ELF-1 (cell line): ENCODE measurements at places on chromosomes 16 and 17.

DNA sequence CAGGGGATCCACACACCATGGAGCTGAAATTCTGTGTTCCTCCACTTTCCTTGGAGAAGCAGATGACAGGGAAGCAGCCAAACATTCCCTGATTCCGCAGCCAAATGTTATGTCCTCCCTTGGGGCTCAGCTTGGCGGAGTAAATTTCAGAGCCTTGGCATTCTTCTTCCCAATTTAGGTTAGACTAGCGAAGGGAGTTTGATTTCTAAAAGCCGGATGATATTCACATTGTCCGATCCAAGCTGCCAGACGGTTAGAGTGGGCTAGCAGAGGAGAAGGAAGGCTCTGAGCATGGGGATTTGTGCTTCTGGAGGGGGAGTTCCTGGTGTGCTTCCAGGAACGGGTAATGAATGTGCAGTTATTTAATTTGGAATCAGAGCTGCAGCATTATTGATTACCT lies 380.4 kb upstream of the EEF2KMT start:
- no peak for DNase-seq

DNA sequence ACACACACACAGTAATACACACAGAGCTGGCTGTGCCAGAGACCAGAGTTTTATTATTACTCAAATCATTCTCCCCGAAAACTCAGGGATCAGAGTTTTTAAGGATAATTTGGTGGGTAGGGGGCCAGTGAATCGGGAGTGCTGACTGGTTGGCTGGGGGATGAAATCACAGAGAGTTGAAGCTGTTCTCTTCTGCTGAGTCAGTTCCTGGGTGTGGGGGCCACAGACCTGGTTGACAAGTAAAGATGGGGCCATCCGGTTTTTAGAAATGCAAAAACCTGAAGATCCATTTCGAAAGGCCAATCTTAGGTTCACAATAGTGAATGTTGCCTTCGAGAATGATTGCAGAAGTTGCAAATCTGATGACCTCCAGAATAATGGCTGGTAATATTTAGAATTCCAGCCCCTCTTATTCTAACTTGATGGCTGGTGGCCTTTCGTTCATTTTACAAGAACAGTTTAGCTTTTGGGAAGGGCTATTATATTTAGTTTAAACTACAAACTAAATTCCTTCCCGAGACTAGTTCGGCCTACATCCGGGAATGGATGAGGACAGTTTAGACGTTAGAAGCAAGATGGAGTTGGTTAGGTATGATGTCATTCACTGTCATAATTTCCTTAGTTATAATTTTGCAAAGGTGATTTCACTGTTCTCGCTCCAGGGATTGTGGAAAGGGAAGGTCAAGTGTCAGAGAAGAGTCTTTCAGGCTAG lies 123.2 kb downstream of the KCNJ18 start:
- DNase-seq: no peak

DNA sequence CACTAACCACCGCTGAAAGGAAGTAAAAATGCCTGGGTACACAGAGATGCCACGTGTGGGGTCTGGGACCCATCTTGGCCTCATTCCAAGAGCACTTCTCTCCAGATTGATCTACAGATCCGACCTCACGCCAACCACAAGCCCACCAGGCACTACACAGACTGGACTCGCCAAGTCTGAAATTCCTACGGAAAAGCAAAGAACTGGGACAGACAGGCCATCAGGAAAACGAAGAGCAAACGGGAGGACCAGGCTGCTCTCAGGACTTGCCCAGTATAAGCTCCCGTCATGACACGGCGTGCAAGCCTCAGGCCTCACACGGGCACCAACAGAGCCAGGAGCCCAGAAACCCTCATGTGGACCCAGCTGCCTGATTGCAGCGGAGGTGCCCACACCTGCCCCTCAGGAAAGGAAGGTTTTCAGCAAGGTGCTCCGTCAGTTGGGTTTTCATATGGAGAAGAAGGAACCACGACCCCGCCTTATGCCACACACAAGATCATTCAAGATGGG lies 20.1 kb upstream of the C16orf95 start:
- DNase-seq: no peak

DNA sequence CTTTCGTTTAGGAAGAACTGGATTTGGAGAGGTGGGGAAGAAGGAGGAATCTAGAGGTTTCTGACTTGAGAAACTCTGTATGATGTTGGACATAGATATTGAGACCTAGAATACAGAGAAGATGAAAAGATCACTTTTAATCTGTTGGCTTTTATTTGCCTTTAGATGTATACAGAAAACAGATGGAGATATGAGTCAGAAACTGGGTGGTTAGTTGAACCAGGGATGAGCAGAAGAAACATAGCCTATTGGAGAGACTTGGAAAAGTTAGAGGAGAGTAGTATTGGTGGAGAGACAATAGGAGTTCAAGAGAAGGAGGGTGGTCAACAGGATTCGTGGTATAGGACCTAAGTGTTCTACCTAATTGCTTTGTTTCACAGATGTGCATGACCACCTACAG lies 5.1 kb downstream of the PHAF1 start:
- no peak for DNase-seq

DNA sequence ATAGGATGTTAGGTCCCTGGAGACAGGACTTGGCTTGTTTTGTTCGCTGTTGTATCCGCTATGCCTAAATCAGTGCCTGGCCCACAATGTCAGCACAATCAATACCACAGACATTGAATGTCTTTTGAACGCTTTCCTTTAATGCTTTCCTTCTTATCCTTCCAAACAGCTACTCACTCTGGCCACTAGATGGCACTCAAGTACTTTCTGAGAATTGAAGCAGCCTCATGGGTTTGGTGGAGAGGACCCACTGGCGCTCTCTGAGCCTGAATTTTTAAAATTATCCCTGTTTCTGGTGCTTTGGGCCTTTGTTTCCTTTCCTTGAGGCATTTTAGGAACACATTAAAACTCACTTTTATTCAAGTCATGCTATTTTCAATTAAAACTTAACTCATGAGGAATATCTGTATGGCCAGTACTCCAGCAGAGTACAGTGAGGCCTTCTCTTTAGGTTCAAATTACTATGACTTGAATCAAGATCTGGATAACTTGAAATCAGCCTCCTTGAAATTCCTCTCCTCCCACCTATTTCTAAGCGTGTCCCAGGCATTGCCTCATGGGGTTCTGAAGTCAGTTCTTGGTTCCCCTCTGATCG lies 3.2 kb upstream of the NLRP1 start:
- DNase-seq: peak; percentile 48

- DNase-seq: no peak
These were observed 1.5 kb downstream of the CD2BP2 start for GRCh38 chr16:30353438-30354129.

DNA sequence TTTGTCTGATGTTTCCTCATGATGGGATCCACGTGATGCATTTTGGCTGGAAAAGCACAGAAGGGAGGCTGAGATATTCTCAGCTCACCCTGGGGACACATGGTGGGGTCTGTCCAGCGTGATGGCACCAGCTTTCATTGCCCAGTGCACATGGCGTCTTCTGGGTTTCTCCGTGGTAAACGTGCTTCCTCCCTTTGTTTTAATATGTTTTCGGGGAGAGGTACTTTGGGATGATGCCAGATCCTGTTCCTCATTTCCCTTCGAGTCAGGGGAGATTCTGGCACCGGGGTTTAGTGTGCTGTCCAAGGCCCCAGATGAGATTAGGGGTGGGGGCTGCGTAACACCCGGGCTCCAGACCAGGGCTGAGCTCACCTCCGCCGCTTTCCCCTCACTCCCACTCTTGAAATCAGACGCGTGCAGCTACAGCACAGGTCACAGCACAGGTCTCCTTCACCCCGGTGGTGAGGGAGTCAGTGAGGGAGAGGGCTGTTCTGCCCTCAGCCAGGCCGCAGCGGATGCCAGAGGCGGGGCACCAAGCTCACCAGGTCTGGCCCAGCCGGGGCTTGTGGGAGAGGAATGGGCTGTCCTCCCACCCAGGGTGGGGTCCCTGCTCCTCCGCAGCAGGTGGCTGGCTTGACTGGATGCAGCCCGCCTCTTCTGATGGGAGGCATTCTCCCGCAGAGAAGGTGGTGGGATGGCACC lies 33.9 kb downstream of the COX4I1 start:
- no peak for DNase-seq

DNA sequence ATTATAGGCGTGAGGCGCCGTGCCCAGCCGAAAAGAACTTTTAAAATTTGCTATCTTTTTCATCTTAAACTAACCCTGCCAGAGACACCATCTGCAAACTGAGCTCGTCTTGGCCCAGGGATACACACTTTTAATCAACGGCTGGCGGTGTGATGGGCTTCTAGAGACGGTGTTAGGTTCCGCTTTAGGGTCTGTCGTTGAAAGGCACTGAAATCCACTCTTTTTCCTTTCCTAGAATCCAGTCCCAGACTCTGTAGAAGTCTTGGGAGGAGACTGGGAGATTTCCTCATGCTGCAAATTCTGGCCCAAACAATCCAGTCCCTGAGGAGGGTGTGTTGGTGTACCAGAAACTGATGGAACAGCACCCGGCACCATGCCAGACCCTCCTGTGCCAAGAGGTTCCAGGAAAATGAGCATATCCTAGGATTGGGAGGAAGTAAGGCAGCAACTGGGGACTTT lies 52.0 kb upstream of the TEX2 start:
- no peak for DNase-seq

DNA sequence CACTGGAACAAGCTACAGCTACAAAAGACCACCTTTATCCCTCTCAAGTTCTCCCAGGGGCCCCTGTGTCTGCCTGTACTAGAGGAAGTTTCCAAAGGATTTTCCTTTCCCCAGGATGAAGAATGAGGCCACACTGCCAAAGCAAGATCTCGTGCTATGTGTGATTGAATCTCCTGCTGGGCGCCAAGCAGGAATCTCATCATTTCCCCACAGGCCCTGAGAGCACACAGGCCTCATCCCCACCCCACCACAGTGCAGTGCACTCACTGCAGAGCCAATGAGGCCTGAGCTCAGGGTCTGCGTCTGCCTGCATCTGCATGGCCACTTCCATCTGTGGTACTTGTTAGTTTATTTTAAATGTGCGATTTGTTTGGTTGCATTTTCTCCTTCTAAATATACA lies 387.4 kb upstream of the ASIC2 start:
- no peak for DNase-seq

DNA sequence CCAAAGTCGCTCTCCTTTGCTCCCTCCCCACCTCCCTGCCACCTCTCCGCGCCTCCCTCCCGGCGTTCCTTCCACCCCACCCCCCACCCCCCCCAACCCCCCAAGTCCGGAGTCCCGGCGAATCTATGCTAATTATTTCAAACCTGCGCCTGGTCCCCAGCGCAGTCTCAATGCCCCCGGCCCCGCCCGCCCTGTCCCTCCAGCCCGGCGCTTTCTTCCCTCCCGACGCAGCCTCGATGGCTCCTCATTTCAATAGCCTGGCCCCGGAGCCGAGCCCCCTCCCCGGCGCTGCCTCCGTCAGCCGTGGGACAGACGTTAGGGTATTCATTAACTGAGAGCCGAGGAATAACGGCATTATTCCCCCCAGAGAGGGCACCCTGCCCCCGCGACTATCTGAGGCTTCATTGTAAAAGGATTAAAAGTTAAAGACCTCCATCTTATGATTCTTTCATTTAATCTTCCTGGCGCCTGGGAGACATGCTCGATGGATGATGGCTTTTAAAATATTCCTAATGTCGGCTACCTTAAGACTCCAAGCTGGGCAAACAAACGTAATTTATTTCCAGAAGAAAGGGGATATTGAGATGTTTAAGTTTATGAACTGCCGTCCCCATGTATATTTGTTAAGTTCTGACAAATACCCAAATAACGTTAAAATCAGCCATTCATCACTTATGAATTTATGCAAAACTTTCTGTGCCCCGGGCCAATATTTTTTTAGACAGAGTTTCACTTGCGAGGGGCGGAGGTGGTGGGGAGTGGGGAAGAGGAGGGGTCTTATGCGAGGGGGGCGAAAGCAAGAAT lies 3.4 kb downstream of the NOG start:
- DNase-seq: peak; percentile 44

GRCh38 chr16:77169650-77170236 lies 21.2 kb upstream of the MON1B start:
- peak; percentile 42 for DNase-seq
